ENCODE measurements at places on chromosomes 4 and X.

DNA sequence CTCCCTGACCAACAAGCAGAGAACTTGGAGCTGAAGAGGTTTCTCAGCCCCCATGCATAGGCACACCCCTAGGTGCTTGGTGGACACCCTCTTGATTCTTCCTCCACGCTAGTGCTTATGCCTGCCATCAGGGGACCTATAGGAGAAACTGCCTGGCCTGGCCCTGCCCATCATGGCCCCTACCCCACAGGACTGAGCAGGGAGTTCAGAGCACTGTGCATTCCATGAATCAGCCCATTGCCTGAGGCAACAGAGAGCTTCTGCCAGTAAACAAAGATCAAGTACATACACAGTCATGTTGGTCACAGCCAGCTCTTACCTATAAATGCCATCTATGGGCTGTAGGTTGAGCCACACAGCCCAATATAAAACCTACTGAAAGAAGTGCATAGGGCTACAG lies 99.1 kb upstream of the EDNRA start:
- no peak for DNase-seq

- DNase-seq, result peak; percentile 4
Measured at GRCh38 chrX:118497180-118497818, 1.7 kb downstream of the DOCK11 start.

DNA sequence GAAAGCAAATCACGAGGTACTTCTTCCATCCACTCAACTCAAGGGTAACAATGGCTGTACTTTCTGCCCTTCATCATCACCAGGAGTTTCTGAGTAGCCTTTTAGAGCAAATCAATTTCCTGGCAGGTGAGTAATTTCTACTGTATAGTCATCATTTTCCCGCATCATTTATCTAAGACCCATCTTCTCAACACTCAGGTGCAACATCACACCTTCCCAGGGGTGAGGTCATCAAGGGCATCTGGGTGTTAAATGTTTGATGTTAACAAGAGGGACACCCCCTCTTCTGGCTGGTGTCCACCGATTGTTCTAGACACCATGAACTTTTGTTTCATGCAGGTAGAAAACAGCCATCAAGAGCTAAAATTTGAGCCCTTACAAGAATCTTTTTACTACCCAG lies 313.4 kb upstream of the MAGEB2 start:
- no peak for DNase-seq

DNA sequence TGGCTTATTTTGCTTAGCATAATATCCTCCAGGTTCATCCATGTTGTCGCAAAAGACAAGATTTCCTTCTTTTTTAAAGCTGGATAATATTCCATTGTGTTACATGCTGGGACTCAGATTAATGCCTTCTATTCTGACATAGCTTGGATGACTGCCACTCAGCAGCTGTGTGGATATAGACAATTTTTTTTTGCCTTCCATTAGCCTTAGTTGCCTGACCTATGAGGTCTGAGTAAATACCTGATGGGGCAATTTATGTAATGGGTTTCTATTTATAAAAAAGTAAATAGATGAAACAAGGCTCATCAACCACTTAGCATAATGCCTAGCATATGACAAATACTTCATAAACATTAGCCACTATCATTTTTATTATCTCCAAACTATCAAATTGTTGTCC lies 515.4 kb downstream of the ZNF674 start:
- no peak for DNase-seq

GRCh38 chr4:158940271-158940670 lies 162.6 kb upstream of the RAPGEF2 start:
- no peak for DNase-seq

GRCh38 chrX:71872542-71873458 lies 37.8 kb upstream of the NHSL2 start:
- DNase-seq, result no peak

DNA sequence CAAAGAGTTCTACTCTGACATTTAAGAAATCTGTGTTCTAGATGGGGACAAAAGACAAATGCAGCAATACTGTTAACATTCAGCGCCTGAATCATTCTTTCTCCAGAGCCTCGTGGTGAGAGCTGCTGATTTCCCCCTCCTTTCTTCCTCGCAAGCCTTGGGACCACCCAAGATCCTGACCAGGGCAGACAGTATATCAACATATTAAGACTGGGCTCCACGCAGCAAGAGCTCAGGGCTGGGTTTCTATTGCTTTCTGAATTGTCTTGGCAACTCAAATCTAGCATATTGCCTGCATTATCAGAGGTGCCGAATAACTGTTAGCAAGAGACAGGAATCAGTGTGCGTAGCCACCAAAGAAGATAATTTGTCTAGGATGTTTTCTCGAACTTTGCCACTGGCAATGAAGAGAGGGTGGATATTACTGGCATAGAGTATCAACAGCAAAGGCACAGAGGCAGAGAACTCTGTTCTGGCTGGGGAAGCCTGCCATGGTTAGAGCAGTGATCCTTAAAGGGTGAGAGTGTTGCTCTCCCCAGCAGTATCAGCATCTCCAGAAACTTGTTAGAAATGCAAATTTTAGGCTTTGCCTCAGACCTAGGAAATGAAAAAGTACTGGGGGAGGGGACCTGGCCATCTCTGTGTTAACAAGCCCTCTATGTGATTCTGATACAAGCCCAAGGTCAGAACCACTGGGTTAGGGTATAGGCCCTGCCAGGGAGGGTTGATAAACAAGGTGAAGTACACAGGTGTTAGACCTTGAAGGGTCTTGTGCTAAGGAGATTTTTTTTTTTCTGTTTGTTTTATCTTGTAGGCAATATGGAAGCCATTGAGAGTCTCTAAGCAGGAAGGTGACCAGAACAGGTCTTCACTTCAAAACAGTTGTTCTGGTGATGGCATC lies 46.2 kb upstream of the MID1IP1 start:
- no peak for DNase-seq

DNA sequence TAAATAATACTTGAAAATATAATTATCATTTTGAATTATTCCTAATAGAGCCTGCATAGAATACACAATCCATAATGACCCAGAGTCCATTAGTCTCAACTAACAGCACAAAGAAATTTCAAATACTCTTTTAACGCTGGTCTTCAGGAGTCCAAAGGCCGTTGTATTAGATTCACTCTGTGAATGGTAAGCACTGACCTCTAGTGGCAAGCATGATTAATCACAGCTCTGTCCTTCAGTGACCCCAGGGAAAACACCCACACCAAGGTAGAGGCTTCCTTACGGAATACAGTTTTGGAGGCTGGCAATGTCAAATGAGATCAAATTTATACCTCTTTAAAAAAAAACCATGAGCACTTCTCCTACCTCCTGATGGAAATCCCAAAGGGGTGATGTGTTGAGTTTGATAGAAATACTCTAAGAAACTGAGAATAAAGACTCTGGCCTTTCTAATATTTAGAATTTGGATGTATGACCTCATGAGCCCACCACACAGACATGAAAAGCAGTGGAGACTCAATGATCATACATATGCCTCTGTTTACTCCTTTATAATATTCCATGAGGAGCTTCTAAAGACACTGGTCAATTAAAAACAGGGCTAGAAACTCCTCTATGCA lies 147.2 kb upstream of the DKK2 start:
- no peak for DNase-seq

GRCh38 chr4:80615099-80615498 lies 279.6 kb downstream of the CFAP299 start:
- no peak for DNase-seq

GRCh38 chr4:15738877-15739276 lies 36.0 kb downstream of the BST1 start:
- DNase-seq, result no peak

- no peak for DNase-seq
Measured at GRCh38 chrX:45815441-45815840, 614.8 kb upstream of the DIPK2B start.

- DNase-seq, result no peak
Measured at GRCh38 chr4:102405821-102406401, 60.6 kb upstream of the SLC39A8 start.

DNA sequence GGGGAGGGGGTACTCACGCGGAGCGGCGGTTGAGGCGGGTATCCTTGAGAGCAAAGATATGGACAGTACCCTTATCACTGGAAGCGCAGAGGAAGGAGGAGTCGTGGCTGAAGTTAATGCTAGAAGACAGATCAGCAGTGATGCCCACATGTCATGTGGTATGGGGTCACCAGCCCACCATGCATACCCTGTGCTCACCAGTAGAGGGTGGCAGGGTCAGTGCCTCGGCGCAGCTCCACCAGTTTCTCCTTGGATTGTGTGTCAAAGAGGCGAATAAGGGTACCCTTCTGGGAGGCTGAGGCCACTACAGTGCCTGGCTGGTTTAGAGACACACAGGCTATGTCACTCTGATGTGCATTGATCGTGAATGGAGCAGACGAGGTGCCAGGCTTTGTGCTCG lies 1.5 kb upstream of the PRAF2 start:
- DNase-seq, result no peak

GRCh38 chr4:10299601-10300000 lies 157.6 kb downstream of the ZNF518B start:
- no peak for DNase-seq

DNA sequence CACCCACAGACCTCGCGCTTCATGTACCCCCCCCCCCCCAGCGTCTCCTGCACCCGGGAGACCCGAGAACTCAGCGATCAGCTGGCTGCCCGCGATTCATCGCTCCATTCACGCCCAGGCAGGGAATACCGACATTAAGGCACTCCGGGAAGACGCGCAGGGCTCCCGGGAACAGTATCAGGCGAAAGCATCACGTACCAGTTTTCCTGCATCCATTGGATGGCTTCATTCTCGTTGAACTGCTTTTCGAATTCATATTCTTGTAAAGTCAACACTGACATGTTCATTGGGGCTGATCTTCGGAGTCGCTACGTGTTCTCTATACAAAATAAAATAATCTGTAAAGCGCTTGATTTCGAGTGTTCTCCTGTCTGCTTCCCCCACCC lies 373 bp downstream of the ELOVL6 start:
- DNase-seq, result no peak

- DNase-seq, result no peak
Measured at GRCh38 chr4:14615671-14616070, 386.6 kb upstream of the CPEB2 start.

DNA sequence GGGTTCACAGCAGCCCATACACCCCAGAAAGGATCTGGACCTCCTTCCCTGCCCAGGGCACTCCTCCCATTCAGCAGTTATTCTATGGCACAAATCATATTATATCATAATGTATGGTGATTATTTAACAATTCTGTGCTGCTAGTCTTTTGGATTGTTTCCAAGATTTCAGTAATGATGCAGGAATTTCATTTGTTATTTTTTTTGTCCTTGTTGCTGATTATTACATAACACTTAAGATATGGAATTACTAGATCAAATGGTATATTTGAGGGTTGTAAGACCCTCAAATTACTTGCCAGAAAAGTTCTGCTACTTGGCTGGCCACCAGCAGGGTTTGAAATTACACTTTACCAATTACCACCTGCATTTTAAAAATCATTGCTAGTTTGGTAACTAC lies 36.4 kb downstream of the QDPR start:
- no peak for DNase-seq

GRCh38 chr4:85720735-85721134 lies 245.8 kb downstream of the ARHGAP24 start:
- DNase-seq, result no peak

DNA sequence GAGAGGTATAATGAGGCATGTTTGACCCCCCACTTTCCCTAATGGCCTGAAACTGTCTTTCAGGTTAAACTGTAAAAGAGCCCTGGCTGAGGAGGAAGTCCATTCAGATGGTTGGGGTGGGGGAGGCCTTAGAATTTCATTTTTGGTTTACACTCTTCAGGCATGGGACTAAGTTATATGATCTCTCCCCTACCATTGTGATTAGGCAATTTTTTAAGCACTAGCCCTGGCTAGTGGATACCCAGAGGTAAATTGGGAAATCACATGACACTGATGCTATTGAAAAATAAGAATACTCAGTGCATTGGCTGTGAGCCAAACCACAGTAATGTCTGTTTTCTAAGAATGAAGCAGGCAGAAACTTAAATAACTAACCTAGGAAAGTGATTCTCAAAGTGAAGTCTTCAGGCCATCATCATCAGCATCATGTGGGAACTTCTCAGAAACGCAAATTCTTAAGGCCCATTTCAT lies 149.7 kb downstream of the RRAGB start:
- no peak for DNase-seq

DNA sequence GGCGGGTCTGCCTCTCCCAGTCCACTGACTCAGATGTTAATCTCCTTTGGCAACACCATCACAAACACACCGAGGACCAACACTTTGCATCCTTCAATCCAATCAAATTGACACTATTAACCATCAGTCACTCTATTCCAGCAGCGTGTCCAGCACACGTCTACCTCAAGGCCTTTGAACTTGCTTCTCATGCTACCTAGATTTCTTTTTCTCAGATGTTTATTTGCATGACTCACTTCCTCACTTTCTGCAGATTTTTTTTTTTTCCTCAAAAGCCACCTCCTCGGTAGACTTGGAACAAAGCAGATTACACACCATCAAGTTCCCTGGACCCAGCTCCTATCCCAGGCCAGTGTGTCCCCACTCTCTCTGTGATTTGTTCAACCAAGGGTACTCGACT lies 49.5 kb downstream of the SUPT20HL2 start:
- DNase-seq, result no peak

GRCh38 chr4:152278172-152278504 lies 257.8 kb downstream of the FBXW7 start:
- DNase-seq, result no peak

DNA sequence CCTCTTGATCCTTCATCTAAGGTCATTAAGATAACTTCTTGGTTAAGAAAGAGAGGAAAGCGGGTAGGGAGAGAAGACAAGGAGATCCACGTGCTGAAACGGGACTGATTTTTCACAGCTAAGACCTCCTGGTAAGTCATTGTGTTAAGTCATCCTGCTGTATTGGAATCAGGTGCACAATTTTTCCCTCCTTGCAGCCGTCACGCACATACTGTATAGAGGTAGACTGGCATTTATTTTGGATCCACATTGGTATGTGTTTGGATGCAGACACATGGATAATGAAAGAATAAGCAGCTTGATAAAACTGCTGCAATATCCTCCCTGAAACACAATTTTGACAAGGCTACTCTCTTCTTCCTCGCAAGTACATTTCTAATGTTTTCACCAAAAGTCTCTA lies 60.1 kb upstream of the NAP1L5 start:
- DNase-seq, result no peak

- no peak for DNase-seq
Measured at GRCh38 chrX:104122829-104123228, 10.5 kb downstream of the ZCCHC18 start.

GRCh38 chrX:21606002-21606401 lies 52.1 kb downstream of the KLHL34 start:
- DNase-seq, result no peak

DNA sequence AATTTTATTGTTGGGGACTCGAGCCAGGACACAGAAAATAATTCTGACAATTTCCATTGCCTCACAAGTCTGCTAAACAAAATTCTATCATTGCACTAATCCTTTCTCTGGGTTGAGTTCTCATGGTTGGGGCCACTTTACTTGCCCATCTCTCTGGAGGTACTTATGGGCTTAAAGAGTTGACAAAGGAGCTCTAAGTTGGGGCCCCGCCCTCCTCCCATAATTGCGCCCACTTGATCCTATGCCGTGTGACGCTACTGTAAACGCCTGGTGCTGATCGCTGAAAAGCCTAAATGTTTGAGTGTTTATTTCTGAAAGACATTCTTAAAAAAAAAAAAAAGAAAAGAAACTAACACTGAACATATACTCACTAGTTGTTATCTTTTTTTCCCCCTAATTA lies 103.0 kb downstream of the TENM3 start:
- no peak for DNase-seq
